ENCODE measurements at places on chromosomes 11 and 22. TPM values are rescaled to one million over a fixed set of nuclear protein-coding genes. Genes with fewer than 3 reads are reported as not detected.

GRCh38 chr11:73878771-73879170 lies 2.0 kb downstream of the PAAF1 start:
- no peak overlapping the region for H3K27ac ChIP-seq
- H3K27me3 ChIP-seq = no peaks in the 10 kb centered on the region
- DNase-seq = no peak

GRCh38 chr11:115942011-115942410 lies 437.8 kb upstream of the CADM1 start:
- no peaks in the 10 kb centered on the region for H3K27me3 ChIP-seq

- H3K27ac ChIP-seq = no peak overlapping the region
- peaks cover 32% of the 10 kb centered on the region for H3K36me3 ChIP-seq
- H3K4me3 ChIP-seq = no peak overlapping the region
Measured at GRCh38 chr11:130126516-130126915, 33.1 kb upstream of the ST14 start.

The CRYBB1 gene
- 0.95 TPM for total RNA-seq

All from esophagus squamous epithelium (tissue), 5 donors.